ENCODE measurements at places on chromosomes 3 and 15.

DNA sequence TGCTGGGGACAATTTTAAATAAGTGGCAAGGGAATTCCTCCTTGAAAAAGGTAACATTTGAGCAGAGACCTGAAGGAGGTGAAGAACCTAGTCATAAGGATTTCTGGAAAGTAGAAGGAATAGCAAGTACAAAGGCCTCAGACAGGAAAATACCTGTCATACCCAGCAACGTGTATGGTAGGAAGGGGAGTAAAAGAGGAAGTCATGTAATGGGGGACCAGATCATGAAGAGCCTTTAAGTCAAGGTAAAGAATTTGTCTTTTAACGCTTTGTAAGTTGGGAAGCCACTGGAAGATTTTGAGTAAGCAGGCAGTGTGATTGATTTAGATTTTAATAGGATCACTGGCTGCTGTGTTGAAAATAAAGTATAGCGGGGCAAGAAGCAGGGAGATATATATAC, 43.4 kb upstream of the FAH start:
- no peak for DNase-seq

- no peak for DNase-seq
Observed at GRCh38 chr3:173750095-173750494, 352.6 kb downstream of the NLGN1 start.

DNA sequence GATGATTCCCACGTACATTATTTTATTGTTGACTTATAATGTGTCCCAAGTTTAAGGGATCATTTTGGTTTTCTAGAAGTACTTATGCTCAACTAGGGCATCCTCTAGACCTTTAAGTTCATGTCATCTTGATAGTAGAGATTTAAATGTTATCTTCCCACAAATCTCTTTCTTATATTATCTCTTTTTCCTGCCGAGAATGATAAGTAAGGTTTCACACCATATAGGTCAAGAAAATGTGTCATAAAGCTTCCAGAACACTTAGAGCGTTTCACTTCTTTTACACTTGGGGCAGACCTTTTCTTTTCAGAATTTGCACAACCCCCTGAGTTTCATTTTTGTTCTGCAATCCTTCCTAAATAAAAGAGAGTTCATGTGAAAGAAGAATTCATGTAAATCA, 142.0 kb upstream of the CBLB start:
- DNase-seq: no peak

- DNase-seq: no peak
Observed at GRCh38 chr3:145307272-145307671, 853.7 kb downstream of the PLOD2 start.

DNA sequence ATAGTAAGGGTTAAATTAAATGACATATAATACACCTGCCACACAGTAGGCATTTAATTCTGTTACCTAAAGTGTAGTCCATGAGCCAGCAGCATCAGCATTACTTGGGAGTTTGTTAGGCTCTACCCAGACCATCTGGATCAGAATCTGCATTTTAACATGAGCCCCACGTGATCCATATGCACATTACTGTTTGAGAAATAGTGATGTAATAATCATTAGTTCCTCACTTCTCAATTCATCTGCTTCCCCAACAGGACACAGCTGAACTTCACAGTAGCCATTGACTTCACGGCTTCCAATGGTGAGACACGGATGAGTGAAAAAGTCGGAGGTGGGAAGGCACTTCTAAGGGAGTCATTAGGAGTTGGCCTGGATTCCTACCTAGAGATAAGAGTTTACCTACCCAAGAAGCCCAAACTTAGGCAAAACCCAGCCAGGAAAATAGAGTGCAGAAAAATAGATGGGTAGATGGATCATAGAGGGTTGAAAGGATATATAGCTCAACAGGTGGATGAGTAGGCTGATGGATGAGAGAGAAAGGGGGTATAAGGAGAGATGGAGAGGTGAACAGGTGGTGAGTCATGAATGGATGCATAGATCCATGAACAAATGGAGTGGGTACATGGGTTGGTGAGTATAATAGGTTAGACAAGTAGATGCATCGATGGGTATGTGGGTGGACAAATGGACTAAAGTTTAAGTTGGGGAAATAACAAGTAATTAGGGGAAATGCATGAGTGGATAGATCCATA, 13.3 kb downstream of the CPNE9 start:
- no peak for DNase-seq

- no peak for DNase-seq
Observed at GRCh38 chr3:10506696-10507095, 1.3 kb upstream of the ATP2B2 start.

DNA sequence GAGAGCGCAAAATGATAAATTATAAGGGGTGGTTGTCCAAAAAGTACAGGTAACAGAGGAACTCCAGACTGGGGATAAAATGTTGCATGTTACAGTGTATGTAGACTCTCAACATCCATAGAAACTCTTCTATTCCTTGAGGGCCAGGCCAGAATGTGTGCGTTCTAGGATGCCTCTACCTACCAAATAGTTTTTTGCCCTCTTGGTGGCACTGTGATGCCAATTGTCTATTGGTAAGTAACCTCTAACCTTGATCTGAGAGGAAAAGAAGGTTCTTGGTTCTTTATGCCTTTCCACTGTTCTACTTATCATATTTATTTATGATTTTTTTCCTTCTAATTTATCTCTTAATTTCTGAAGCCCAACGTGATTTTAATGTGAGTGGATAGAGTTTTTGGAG, 424.6 kb downstream of the GRM7 start:
- DNase-seq: no peak

- DNase-seq: no peak
Observed at GRCh38 chr15:41862515-41863116, 24.0 kb downstream of the PLA2G4B start.

DNA sequence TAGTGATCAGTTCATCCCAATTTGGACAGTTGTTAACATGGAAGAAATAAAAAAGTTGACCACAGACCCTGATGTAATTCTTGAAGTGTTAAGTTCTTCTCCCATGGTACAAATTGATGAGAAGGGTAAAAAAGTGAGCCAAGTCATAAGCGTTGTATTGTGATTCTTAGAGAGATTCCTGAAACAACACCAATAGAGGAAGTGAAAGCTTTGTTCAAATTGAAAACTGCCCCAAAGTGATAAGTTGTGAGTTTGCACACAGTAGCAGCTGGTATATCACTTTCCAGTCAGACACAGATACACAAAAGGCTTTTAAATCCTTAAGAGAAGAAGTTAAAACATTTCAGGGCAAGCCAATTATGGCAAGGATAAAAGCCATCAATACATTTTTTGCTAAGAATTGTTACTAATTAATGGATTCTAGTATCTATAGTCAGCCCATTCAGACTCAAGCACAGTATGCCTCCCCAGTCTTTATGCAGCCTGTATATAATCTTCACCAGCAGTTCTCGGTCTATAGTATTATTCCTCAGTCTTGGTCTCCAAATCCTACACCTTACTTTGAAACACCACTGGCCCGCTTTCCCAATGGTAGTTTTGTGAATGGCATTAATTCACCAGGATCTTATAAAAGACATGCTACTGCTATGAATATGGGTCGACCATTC, 38.2 kb downstream of the CDIN1 start:
- no peak for DNase-seq

DNA sequence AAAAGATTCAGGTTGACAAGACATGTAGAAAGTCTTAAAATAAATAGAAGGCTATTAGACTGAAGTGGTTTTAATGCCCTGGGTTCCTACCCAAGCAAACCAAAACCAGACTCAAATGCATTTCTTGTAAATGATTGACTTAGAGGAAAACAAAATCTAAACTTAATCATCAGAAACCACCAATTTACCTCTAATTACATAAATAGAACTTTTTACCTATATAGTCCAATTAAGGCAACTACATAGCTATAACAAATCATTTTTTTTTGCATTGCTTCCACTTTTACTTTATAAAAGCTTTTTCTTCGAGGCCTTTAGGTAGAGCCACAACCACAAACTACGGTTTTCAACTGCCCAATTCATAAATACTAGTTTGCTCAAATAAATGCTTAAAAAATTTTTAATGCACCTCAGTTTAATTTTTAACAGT, 231.3 kb upstream of the ARHGEF26 start:
- DNase-seq: no peak

DNA sequence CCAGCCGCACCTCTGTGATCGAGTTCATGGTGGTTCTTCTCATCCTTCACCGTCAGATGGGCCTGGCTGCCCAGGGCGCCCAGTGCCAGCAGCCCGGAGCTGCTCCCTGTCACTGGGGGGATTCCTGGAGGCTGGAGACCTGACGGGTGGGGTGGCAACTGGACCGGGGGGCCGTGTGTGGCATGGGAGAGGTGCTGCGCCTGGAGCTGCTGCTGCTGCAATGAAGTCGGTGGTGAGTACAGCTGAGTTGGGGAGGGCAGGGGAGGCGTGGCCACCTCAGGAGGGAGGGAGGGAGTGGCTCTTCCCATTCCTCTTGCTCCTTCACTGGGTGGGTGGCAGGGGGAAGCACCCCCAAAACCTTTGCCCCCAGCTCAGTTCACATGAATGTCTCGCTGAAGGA, 31.7 kb downstream of the TLE3 start:
- no peak for DNase-seq

- DNase-seq: peak; percentile 92
Observed at GRCh38 chr3:197791113-197791891, at the start of gene LRCH3. Gene LRCH3, plus strand, starts transcription at chr3:197791254. Its CDS starts 25 bp downstream, at chr3:197791279.

GRCh38 chr3:8793242-8793641, 23.8 kb upstream of the OXTR start:
- DNase-seq: no peak

- DNase-seq: no peak
Observed at GRCh38 chr3:73140772-73141442, 79.4 kb downstream of the EBLN2 start.

- no peak for DNase-seq
Observed at GRCh38 chr3:13851997-13852637, 27.8 kb downstream of the WNT7A start.

GRCh38 chr3:12193485-12194165, 34.9 kb upstream of the TIMP4 start:
- no peak for DNase-seq

GRCh38 chr3:44414517-44415090, 62.9 kb downstream of the ZNF445 start:
- DNase-seq: no peak

GRCh38 chr3:146139586-146140110, 21.3 kb downstream of the PLOD2 start:
- no peak for DNase-seq

DNA sequence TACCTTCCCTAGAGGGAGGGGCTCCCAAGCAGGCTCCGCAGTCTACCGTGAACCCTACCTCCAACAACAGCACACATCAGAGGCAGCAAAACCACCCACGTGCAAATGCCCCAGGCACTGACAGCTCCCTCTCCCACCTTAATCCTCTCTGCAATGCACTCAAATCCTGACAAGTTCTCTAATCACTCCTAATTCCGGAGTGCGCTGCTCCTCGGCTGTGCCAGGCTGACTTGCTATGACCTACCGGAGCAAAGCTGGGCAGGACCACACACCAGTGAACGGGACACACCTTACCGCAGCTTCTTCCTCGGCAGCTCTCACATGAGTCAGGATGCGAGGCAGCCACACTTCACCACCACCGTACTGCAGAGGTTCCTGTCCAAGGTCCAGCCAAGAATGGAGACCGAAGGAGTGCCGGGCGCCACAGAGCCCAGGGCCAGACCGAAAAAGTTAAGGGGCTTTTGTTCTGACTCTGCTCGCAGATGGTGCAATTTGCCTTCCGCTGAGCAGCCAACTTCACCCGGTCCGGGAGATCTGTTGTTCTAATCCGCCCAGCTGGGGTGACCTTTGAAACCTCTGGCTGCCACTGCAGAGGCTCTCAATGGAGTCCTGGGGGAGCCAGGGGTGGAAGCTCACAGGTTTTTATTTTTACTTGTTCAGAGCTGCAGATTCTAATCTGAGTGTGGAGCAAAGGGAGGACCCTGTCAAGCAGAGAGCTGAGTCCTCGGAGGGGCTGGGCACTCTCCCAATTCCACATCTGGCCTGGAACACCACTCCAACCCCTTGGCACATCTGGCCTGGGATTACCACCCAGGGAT, 84.4 kb downstream of the MYLK start:
- DNase-seq: no peak

DNA sequence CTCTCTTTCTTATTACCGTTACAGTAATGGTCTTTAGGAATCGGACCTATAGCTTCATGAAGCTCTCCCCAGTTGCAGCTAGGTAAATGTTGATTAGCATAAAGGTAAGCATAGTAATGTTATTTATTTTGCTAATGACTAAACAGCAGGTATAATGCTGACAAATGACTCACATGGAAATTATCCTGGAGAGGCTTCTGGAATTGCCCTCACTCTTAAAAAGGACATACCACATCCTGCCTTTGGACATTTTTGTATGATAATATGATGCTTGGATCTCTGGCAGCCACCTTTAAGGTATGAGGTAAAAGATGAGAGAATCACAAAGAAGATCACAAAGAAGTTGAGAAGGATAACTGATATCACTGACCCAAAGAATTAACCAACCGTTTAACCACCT, 238.6 kb downstream of the CHL1 start:
- no peak for DNase-seq

DNA sequence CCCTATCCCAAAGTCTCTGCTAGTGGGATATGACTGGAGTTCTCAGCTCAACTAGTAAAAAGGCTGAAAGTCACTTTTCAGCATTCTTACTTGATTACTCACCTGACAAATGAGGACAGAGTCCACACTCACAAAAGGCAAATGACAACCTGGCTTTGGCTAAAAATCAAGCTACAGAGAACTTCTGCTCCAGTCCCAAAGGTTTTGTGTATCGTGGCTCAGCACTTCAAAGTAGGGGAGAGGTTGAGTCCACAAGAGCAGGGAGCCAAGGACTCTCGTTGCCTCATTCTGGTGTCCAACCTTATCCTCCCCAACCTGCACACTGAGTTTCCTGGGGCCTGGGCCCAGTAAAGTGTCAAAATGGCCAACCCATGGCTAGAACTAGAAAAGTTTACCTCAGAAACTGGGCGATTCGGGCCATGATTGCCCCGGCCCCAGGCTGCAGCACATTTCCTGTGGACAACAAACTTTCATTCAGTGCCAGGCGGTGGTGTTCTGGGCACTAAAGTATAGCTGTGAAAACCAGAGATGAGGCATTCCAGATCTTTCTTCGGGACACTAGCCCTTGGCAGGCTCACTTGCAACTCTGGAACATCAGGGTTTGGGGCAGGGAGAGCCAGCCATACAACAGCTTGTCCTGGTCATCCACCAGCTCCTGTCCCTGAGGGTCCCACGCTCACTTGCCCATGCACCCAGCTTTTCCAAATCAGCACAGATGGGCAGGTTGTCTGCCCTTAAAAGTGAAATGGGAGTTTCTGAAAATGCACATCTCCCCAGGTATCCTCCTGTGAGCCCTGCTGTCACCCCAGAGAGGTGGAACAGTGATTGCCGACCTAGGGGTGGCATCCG, 3.1 kb downstream of the ACAA1 start:
- DNase-seq: no peak

- DNase-seq: no peak
Observed at GRCh38 chr3:127991251-127991650, 61.0 kb upstream of the SEC61A1 start.

Measured in C1 segment of cervical spinal cord (tissue), 14 donors.